ENCODE measurements at places on chromosomes 11 and 22.

DNA sequence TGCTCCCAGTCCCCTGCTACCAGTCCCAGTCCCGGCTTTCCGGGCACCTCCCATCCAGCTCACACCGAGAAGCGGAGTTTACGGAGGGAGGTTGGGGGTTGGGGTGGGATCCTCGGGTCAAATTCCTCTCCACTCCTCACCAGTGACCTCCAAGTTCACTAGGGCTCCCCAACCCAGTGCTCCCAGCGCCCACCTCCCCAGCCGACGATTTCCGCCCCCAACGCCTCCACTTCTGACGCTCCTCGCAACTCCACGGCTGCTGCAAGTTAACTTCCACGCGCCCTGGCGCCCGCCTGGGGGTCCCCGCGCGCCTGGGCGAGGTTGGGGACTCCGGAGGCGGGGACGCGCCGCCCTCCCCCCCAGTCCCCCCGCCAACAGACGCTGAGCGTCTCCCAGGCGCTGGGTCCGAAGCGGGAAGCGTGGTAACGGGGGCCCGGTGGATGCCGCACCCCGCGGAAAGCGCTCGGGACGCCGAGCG, 526 bp downstream of the TPST2 start:
- DNase-seq, result peak; percentile 46
- no peaks in the 10 kb centered on the region for H3K27me3 ChIP-seq
- peak overlapping the region; percentile 85 for H3K4me3 ChIP-seq
- peak overlapping the region; percentile 61 for H3K27ac ChIP-seq
- H3K4me1 ChIP-seq, result peaks cover 50% of the 10 kb centered on the region
- H3K36me3 ChIP-seq, result peaks cover 1% of the 10 kb centered on the region

DNA sequence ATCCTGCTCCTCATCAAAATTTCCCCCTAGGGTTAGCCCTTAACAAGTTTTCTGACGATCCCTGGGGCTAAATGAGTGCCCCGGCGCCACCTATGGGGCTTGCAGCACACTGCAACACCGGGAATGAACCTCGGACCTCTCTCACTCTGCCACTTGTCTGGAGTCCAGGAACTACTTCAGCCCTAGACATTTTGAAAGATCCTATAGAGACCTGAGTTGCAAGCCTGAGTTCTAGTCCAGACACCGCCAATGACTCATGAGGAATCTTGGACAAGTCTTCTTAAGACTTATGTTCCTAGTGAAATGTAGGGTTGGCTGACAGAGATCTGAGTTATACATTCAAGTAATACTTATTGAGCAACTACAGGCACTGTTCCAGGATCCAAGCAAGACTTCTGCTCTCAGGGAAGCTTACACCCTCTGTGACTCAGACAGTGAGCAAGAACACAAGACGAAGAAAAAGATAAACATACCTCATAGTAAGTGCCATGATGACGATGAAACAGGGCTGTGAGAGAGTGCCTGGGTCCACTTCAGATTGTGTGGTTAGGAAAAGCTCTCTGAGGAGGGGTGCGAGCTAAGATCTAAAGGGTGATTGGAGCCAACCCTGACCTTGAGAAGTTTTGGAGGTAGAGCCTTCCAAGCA, 10.2 kb upstream of the STK33 start:
- H3K27me3 ChIP-seq, result peaks cover 19% of the 10 kb centered on the region
- DNase-seq, result peak; percentile 56
- H3K27ac ChIP-seq, result no peak overlapping the region
- no peak overlapping the region for H3K4me3 ChIP-seq

GRCh38 chr11:64358907-64359711, at the start of gene RPS6KA4:
Gene RPS6KA4 (plus strand): TSS chr11:64359162. CDS start chr11:64359236, 74 bp downstream.
- peaks cover 41% of the 10 kb centered on the region for H3K4me1 ChIP-seq
- peak within 1 kb of the TSS; percentile 91 for H3K4me3 ChIP-seq
- peak; percentile 60 for DNase-seq
- H3K27ac ChIP-seq, result peak within 1 kb of the TSS; percentile 34
- peaks cover 14% of the 10 kb centered on the region for H3K36me3 ChIP-seq
- H3K27me3 ChIP-seq, result no peaks in the 10 kb centered on the region

DNA sequence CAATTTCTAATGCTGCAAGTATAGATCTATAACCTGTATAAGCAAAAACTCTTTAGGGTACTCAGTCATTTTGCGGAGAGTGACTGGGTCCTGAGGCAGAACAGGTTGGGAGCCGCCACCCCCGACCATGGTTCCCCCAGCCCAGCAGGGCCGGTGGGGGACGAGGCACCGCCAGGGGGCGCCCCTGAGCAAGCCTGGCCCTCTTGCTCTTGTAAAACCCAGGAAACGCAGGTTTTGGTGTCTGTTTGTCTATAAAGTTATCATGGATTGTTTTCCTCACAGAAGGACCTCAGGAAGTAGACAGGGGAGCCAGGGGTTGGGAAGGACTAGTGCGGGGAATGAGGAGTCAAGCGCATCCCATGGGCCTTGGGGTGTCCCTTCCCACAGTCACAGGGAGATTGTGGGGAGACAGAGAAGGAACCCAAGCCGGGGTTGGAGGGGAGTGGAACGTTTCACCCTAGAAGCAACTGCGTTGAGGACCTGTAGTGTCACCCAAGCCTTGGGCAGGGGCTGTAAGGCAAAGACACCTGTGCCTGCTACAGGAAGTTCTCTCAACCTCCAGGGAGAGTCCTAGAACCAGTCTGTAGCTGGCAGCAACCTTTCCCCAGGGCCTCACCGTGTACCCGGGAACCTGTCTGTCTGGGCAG, 26.4 kb downstream of the KCTD17 start:
- H3K4me1 ChIP-seq, result peaks cover 53% of the 10 kb centered on the region
- DNase-seq, result peak; percentile 91
- H3K27me3 ChIP-seq, result peaks cover 4% of the 10 kb centered on the region
- H3K27ac ChIP-seq, result peak overlapping the region; percentile 97

- no peak overlapping the region for H3K27ac ChIP-seq
- no peaks in the 10 kb centered on the region for H3K4me1 ChIP-seq
- peak; percentile 38 for DNase-seq
- H3K27me3 ChIP-seq, result no peaks in the 10 kb centered on the region
- no peak overlapping the region for H3K4me3 ChIP-seq
Observed at GRCh38 chr11:77198440-77198849, 70.4 kb downstream of the MYO7A start.

DNA sequence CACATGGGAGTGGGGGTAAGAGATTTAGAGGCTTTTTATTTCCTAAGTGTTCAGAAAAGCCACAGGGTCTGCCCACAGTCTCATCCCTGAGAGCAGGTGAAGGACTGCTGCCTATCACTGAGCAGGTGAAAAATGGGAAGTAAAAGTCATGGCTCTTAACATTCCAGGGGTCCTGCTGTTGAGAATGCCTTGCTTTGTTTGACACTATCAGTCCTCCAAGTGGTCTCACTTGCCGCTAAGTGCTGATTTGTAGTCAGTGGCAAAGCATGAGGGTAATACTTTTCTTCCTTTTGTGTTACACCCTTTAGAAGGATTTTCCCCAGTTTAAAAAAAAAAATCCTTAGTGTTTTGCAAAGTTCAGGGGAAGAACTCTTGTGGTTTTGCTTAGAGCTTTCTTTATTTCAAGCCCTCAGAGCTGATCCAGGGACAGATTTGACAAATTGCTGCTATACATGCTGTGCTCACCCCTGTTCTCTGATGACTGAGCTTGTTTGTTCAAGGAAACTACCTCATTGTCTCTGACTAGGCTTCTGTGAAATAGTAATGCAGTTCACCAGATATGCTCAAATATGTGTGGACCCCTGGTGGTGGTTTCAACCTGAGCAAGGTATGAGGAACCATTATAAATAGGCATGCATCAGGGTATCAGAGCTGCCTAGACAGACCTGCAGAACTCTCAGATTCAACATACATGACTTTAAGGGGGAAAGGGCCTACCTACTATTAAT, 141.0 kb downstream of the ARHGAP42 start:
- H3K36me3 ChIP-seq, result no peaks in the 10 kb centered on the region
- H3K4me1 ChIP-seq, result no peaks in the 10 kb centered on the region
- no peak overlapping the region for H3K4me3 ChIP-seq
- no peak for DNase-seq

GRCh38 chr22:23385678-23386631, 194.1 kb downstream of the IGLL1 start:
- DNase-seq, result peak; percentile 89
- no peak overlapping the region for H3K4me3 ChIP-seq
- no peaks in the 10 kb centered on the region for H3K36me3 ChIP-seq
- H3K27me3 ChIP-seq, result no peaks in the 10 kb centered on the region

DNA sequence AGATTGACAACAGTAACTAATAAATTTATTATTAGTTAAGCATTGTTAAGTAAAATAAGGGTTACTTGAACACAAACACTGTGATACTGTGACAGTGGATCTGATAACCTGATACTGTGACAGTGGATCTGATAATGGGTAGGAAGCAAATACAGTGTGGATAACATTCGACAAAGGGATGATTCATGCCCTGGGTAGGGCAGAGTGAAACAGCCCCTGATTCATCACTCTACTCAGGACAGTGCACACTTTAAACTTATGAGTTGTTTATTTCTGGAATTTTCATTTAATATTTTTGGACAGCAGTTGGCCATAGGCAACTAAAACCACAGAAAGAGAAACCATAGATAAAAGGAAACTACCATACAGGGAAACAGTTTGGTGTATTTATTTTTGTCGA, 60.8 kb upstream of the CTSC start:
- H3K4me3 ChIP-seq, result no peak overlapping the region
- no peak overlapping the region for H3K27ac ChIP-seq
- no peaks in the 10 kb centered on the region for H3K36me3 ChIP-seq
- H3K27me3 ChIP-seq, result no peaks in the 10 kb centered on the region

DNA sequence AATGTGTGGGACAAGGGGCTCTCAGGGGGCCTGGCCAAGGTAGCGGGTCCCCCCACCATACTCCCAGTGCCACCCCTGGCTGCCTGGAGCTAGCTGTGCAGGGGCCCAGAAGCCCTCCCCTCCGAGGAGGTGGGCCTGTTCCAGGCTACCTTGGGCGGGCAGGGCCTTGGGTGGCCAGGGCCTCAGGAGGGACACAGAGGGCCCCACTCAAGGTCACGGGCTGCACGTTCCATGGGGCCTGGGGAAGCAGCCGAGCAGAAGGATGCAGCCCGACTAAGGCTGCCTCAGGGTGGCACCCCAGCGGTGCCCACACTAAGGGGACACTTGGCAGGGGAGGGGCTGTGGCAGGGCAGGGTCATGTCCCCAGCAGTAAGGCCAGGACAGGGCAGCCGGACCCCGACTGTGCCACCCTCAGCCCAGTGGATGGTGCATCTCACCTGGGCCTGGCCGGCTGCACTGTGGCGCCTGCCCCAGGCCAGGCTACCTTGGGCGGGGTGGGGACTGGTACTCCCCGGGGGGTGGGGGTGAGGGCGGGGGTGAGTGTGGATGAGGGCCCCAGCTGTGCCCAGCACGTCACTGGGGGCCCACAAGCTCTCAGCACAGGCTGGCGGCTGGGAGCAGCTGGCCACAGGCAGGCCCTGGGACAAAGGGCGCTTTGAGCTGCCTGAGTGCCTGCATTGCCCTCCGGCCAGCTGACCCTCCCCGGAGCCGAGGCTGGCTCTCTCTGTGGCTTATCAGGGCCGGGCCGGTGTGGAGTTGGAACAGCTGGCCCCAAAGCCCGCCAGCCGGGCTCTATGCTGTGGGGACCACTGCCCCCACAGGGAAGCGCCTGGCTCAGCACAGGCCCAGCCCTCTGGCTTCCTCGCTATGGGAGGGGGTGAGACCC, 117.1 kb downstream of the KCNQ1 start:
- H3K36me3 ChIP-seq, result no peaks in the 10 kb centered on the region
- H3K4me3 ChIP-seq, result no peak overlapping the region
- no peak for DNase-seq
- peaks cover 1% of the 10 kb centered on the region for H3K4me1 ChIP-seq
- no peak overlapping the region for H3K27ac ChIP-seq

- no peaks in the 10 kb centered on the region for H3K4me1 ChIP-seq
- H3K27ac ChIP-seq, result no peak overlapping the region
- no peak for DNase-seq
- H3K4me3 ChIP-seq, result no peak overlapping the region
Observed at GRCh38 chr11:126886636-126887035, 113.9 kb downstream of the KIRREL3 start.

DNA sequence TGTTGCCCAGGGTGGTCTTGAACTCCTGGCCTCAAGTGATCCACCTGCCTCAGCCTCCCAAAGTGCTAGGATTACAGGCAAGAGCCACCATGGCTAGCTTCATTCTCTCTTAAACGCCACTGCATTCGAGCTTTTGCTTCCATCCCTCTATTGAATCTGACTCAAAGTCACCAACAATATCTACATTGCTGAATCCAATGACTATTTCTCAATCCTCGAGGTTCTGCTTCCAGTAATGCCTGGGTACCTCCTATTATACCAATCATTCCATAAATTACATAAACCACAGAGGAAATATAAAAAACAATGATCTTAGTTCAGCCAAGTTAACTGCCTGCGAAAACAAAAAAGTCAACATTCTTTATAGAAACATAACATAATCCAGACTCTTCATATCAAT, 11.9 kb upstream of the NXF1 start:
- H3K4me3 ChIP-seq, result no peak overlapping the region
- no peak for DNase-seq
- H3K27me3 ChIP-seq, result no peaks in the 10 kb centered on the region
- H3K27ac ChIP-seq, result no peak overlapping the region

DNA sequence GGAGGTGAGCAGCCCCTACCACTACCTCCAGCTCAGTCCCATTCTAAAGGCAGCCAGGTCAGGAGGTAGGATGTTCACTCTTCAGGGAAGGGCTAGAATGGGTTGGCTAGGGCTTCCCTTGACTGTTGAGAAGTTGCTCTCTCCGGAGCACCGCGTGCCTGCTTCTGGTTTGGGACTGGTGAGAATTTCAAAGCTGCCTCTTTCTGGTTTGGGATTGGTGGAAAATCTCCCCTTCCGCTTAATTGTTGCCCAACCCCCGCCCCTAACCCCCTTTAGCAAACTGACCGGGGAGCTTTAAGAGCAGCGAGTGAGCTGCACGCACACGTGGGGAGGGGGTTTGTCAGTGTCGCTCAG, 686 bp downstream of the USP2 start:
- no peak for DNase-seq
- no peak overlapping the region for H3K27ac ChIP-seq
- H3K4me1 ChIP-seq, result peaks cover 5% of the 10 kb centered on the region
- no peaks in the 10 kb centered on the region for H3K27me3 ChIP-seq
- H3K36me3 ChIP-seq, result no peaks in the 10 kb centered on the region

DNA sequence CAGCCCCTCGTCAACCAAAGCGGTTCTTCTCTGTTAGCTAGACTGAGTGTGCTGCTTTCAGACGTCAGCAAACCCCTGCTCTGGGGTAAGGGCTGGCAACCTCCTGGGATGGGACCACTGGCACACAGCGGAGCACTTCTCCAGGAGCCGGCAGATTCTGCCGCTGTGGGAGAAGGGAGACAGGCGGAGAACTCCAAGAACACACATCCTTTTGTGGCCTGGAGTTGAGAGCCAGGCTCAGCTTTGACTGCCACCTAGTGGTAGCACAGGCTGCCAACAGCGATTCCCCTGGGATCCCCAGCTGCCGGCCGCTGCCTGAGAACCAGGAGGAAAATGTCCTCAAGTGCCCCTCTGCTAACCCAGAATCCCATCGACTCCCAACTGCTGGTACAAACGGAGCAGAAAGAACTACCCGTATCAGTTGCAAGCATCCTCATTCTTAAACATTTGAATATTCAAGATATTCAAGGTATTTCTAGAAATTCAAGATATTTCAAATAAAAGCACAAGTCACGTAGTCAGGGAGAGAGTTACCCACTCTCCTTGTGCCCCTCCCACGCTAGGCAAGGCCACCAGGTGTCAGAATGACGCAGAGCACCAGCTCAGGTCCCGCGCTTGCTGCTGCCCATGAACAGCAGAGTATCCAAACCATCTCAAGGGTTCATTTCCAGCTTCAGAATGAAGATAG, 4.9 kb downstream of the LTO1 start:
- no peak overlapping the region for H3K4me3 ChIP-seq
- peaks cover 17% of the 10 kb centered on the region for H3K36me3 ChIP-seq
- H3K4me1 ChIP-seq, result peaks cover 22% of the 10 kb centered on the region
- DNase-seq, result peak; percentile 68
- no peaks in the 10 kb centered on the region for H3K27me3 ChIP-seq
- no peak overlapping the region for H3K27ac ChIP-seq

Data from activated naive CD4-positive, alpha-beta T cell treated with anti-CD3 and anti-CD28 coated beads for 36 hours (primary cell).